ENCODE measurements at places on chromosomes 5 and 9.

GRCh38 chr5:14388741-14389140 is 192.9 kb upstream of the OTULINL start:
- no peak for DNase-seq

GRCh38 chr9:136913701-136914438 is 27.6 kb downstream of the TRAF2 start:
- no peak for DNase-seq

DNA sequence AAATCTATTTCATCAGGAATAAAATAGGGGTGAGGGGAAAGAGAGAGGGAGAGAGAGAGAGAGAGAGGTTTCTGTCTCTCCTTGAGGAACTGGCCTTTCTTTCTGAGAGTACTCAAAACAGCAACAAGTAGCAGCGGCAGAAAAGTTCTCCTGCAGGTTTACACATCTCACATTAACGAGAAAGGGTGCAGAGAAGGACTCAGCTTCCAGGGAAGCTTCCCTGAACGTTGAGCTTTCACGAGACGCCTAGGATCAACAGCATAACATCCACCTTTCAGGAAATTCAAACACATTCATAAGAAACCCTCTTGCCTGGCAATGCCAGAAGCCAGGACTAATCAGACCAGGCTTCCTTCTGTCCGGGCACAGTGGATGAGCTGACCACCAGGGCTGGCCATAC is 162.9 kb downstream of the ZDHHC21 start:
- DNase-seq, result no peak

- DNase-seq, result no peak
Observed at GRCh38 chr5:50320131-50320749, 120.8 kb downstream of the EMB start.
